ENCODE measurements at places on chromosomes 7 and 10.

GRCh38 chr7:38660427-38661099, 29.4 kb upstream of the AMPH start:
- peak; percentile 69 for DNase-seq

DNA sequence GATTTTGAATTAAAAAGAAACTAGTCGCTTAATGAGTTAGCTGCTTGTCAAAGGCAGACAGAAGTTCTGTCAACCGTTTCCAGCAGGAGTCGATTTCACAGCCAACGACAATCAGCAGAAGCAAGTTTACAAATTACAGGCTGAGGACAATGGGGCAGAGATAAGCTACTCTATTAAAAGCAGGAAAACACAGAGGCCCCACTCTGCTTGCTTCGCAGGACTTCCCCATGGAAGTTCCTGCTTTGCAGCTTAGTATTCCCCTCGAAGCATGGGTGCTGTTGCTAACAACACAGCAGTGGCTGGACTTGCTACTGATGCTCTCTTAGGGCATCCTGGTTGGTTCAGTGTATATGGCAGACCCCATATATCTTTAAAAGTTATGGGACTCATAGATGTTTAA, 50.8 kb upstream of the KLF6 start:
- no peak for DNase-seq

DNA sequence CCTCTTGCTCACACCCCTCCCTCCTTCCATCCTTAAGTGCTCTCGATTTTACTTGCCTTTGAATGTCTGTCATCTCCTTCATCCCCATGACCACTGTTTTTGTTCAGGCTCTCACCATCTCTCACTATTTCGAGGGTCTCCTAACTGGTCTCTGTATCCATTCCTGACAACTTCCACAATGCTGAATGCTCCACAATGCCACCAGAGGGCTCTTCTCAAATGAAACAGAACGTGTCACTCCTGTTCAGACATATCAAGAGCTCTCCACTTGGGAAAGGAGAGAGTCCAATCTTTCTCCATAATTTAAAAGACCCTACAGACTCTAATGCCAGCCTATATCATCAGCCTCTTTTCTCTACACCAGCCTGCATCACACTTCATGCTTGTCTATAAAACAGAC, 9.0 kb upstream of the SLC13A1 start:
- peak; percentile 31 for DNase-seq

GRCh38 chr7:15430911-15431310, 130.9 kb downstream of the AGMO start:
- no peak for DNase-seq

DNA sequence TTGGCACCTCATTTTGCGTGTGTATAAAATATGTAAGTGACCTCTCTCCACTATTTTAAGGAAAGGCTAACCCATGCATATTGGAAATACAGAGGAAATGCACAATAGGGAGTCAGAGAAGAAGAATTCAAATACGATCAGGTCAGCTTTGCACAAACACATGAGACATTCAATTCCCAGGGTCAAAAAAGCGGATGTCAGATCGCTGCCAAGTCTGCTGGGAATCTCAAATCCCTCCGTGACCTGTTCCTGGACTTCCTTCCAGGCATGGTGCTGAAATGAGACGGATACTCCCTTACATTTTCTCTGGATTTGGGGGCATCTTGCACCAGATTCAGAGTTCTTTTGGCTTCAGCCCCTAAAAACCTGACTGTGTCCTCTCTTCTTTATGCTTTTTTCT, 91.9 kb upstream of the PRKCQ start:
- DNase-seq: peak; percentile 19

GRCh38 chr10:50885097-50885859, at the start of gene A1CF:
Gene A1CF (minus strand): TSS chr10:50885627. CDS start chr10:50859940, 25,687 bp downstream.
- no peak for DNase-seq

DNA sequence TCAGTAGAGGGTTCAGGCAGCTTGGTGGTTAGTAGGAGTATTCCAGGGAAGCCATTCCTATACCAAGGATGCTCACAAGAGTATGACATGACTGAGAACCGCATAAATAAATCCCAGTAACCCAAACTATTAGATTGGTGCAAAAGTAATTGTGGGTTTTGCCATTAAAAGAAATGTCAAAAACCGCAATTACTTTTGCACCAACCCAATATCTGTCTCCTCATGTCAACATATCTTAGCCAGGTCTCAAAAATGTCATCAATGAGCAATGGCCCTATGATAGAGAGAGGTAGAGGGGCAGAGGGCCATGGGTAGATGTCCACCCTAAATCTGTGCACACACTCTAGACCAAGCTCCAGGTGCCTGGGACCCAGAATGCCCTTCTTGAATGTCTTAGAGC, 23.6 kb downstream of the NEUROD6 start:
- DNase-seq: no peak

- no peak for DNase-seq
These were observed 172.4 kb downstream of the FZD1 start for GRCh38 chr7:91436655-91437054.

- peak; percentile 85 for DNase-seq
These were observed 26.3 kb downstream of the SAMD8 start for GRCh38 chr10:75137533-75138438.
